ENCODE measurements at places on chromosomes 5 and 9.

- DNase-seq: no peak
Observed at GRCh38 chr5:162391833-162392232, 324.3 kb downstream of the GABRG2 start.

GRCh38 chr9:134709512-134710270 is 68.1 kb downstream of the COL5A1 start:
- no peak for DNase-seq

DNA sequence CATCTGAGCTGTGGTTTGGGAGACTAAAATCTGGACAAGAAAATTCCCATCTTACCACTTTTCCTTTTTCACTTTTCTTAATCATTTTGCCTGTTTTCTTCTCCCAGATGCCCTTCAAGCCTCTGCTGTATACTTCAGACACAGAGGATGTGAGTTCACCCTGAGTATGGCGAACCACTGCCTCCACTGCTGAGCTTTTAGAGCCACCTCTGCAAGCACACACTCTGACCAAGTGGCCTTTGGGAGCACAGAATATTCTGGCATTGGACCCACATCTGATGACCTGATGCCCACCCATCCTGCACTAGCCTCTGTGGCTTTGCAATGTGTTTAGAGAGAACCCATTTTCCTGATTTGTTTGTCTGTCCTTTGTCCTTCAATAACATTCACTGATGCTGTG is 32.5 kb downstream of the TERT start:
- DNase-seq: no peak

GRCh38 chr9:131812116-131812790 is 72.4 kb upstream of the RAPGEF1 start:
- DNase-seq: no peak

- no peak for DNase-seq
Observed at GRCh38 chr9:21590058-21590996, 108.2 kb upstream of the IFNE start.

DNA sequence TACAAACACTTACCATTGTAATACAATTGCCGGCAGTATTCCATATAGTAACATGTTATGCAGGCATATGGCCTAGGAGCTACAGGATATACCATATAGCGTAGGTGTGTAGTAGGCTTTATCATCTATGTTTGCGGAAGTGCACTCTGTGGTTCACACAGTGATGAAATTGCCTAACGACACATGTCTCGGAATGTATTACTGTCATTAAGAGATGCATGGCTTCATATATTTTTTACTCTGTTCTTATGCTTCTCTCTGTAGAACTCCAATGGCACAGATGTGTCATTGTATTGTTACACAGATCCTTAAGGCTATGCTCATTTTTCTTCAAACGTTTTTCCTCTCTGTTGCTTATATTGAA is 19.2 kb upstream of the ANKRD18A start:
- no peak for DNase-seq

DNA sequence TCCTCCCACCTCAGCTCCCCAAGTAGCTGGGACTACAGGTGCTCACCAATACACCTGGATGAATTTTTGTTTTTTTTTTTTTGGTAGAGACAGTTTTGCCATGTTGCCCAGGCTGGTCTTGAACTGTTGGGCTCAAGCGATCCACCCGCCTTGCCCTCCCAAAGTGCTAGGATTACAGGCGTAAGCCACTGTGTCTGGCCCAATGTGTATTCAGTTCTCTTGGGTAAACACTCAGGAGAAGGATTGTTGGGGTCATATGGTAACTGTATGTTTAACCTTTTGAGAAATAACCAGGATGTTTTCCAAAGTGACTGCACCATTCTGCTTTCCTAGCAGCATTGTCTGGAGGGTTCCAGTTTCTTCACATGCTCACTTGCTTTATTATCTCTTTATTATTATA is 67.4 kb downstream of the TNPO1 start:
- DNase-seq: no peak

DNA sequence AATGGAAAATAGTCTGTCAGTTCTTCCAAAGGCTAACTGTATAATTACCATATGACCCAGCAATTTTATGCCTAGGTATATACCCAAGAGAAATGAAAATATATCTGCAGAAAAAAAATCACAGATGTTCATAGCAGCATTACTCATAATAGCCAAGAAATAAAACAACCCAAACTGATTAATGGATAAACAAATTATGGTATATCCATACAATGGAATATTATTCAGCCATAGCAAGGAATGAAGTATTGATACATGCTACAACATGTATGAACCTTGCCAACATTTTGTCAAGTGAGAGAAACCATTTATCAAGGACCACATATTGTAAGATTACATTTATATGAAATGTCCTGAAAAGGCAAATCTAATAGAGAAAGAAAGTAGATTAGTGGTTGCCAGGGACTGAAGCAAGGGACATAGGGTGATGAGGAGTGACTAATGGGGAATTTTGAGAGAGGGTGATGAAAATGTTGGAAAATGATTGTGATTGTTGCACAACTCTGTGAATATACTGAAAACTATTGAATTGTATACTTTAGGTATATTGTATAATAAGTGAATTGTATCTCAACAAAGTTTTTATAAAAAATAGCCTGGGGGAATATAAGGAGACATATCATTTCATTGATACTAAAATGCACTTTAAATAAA is 114.4 kb downstream of the PBX3 start:
- DNase-seq: no peak

DNA sequence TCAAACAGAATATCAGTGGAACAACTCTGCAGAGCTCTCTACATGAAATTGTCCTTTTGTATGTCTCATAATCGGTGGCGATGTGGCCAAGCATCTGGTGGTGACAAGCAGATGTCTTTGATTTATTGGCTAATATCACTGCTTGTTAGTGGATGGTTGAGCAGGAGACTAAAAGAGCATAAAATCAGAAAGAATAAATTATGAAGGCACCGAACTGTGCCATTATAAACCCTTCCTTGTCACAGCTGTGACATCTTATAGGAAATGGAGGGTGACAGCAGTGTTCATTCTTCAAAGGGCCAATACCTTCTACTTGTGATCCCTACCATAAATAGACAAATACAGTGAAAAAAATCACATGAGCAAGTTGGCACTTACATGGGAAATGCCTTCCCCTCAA is 1404.3 kb downstream of the MAT2B start:
- no peak for DNase-seq

All from stimulated activated CD8-positive, alpha-beta memory T cell treated with anti-CD3 and anti-CD28 coated beads, Interleukin-7, amount 100 ng/mL, for 1 hour (primary cell).